ENCODE measurements at places on chromosomes 6 and 20.

GRCh38 chr6:3290149-3290930, 31.6 kb downstream of the PSMG4 start:
- no peak for DNase-seq

GRCh38 chr6:132789396-132789776, 9.1 kb downstream of the SLC18B1 start:
- DNase-seq, result no peak

- no peak for DNase-seq
Measured at GRCh38 chr6:121187200-121187832, 147.0 kb downstream of the TBC1D32 start.

DNA sequence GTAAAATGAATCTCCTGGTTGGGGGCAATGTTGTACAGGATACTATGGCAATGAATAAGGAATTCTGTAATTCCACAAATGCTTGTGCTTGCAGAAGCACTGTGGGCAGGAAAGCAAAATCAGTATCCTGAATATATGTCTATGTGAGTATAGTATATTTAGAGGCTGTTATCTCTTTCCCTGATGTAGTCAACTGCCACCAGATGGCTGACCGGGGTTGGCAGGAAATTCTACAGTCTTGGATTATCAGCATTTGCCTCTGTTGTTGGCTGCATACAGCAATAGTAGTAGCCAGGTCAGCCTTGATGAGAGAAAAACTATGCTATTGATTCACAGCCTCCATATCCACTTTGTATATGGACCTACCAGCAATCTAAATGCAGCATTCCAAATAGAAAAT, 425.1 kb upstream of the JAG1 start:
- DNase-seq, result no peak

- no peak for DNase-seq
Measured at GRCh38 chr20:35145141-35145564, 2.0 kb downstream of the EDEM2 start.

Data from activated T-cell treated with anti-CD3 and anti-CD28 coated beads, Interleukin-2, amount 50 U/mL, for 24 hours (primary cell).